Suppressor macrophage treated with lipopolysaccharide for 1 hour (primary cell): ENCODE measurements at places on chromosomes 6 and 20.

- DNase-seq, result no peak
These were observed 177.6 kb downstream of the JARID2 start for GRCh38 chr6:15423286-15423993.

- DNase-seq, result no peak
These were observed 171.8 kb upstream of the AKAP12 start for GRCh38 chr6:151067684-151068596.

DNA sequence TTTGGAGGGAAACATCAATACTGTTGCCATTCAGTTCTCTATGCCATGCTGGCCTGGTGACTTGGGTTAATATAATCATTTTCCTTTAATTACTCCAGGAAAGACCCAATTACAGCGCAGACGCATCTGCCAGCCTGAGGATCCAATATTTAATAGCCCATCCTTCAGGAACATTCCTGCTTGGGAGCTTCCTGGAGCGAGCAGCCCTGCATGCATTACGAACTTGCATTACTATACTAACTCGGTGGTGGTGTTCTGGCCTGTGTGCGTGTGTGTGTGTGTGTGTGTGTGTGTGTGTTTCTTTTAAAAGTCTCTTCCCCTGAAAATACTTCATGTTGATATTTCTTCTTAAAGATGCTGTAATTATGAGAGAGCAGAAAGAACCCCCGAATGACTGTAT is 26.5 kb downstream of the PMEPA1 start:
- no peak for DNase-seq

DNA sequence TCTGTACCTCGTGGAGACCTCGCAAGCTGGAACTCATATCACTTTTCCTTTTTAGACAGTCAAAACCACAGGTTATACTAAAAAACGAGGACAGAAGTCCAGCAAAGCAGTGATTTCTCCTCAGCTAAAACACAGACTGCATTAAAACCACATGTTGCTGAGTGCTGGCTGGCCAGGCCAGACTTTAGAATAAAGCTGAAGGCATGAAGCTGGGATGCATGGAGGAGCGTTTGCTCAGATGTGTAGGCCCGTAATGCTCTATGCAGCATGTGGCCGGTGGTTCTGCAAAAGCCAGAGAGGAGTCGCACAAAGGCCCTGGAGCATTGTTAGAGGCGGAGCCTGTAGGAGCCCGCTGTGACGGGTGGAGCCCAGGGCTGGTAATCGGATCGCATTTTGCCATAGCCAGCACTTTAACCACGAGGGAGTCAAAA is 83.6 kb downstream of the SMOC2 start:
- DNase-seq, result no peak

DNA sequence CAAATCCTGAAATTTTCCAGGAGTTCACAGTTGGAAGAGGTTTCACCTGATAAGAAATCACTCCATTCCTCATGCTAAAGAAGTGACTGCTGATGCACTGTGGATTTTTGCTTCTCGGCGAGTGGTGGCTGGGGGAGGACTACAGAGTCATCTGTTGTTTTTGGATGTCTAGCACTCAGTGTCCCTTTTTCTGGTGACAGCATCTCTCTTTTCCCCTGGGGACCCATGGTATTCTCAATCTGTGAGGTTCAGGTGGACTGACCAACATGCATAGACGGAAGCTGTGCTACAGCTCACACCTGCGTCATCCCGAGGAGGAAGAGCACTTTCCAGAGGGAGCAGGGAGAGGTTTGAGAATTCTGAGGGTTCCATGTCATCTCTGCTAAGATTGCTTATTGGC is 42.7 kb upstream of the ZNF831 start:
- DNase-seq, result no peak

DNA sequence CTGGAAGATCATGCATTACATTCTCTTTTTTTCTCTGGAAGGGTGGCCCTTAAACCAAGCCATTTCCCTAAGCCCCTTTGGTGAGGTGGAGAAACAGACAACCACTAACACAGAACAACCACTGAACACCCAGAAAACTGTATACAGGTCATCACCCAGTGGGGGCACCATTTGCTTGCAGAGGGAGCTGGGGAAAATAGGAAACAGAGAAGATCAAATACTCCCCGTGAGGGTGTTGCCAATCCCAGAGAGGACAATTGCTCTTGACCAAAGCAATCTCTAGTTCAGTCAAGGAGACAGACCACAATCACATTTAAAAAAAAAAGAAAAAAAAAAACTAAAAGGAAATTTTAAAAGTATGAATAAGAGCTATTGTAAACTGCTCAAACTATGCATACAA is 865 bp upstream of the DAAM2 start:
- DNase-seq, result no peak

- no peak for DNase-seq
These were observed 64.5 kb downstream of the BFSP1 start for GRCh38 chr20:17466641-17467040.

- DNase-seq, result no peak
These were observed 188.0 kb downstream of the ARHGAP18 start for GRCh38 chr6:129521946-129522345.

- no peak for DNase-seq
These were observed 4.0 kb upstream of the GJB7 start for GRCh38 chr6:87333033-87333432.

DNA sequence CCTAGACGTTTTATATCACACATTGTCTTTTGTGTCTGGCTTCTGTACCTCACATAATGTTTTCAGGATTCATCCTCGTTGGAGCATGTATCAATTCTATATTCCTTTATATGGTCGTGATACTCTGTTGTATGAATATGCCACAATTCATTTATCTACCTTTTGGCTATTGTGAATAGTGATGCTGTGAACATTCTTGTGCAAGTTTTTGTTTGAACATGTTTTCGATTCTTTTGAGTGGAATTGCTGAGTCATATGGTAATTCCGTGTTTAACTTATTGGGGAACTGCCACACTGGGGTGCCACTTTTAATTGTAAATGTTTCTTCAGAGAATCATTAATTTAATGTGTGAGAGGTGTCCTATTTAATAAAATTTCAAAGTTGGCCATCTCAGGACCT is 101.2 kb downstream of the SLC35B3 start:
- DNase-seq, result no peak

GRCh38 chr6:161649068-161649467 is 375.2 kb upstream of the AGPAT4 start:
- no peak for DNase-seq

DNA sequence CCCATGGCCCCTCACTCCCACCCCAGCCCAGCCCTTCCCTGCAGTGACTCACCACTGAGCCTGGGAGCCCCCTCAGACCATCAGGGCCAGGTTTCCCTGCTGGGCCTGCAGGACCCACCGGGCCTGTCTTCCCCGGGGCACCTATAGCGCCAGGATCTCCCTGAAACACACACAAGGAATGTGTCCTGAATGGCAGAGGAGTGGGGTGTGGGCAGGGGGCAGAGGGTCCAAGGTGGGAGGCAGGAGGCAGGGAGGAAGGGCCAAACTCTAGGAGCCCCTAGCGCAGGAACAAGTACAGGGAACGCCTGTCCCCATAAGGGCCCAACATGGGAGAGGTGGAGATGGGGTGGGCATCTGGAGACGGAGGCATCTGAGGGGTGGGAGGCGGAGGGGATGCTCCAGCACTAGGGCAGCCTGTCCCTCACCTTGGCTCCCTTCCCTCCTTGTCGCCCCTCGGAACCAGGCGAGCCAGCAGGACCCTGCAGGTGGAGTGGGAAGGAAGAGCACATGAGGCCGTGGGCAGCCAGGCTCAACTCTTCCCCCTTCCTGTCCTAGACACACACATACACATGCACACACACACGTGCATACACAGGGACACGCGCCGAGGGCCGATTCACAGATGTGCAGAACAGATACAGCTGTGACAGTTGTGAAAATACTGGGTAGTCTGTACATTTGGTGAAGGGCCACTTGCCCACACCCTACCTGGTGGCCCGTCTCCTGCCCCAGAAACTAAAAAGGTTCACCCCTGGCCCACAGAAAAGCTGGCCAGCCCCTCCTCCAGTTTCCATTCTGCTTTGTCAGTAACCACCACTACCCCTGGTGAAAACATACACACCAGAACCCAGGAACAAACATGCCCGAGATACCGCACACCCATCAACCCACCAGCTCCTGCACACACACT is 24.6 kb downstream of the COL11A2 start:
- no peak for DNase-seq

GRCh38 chr20:4717816-4718570 is 3.7 kb upstream of the PRND start:
- DNase-seq, result peak; percentile 46

- DNase-seq, result no peak
These were observed 46.6 kb downstream of the HDAC2 start for GRCh38 chr6:113924312-113924723.

DNA sequence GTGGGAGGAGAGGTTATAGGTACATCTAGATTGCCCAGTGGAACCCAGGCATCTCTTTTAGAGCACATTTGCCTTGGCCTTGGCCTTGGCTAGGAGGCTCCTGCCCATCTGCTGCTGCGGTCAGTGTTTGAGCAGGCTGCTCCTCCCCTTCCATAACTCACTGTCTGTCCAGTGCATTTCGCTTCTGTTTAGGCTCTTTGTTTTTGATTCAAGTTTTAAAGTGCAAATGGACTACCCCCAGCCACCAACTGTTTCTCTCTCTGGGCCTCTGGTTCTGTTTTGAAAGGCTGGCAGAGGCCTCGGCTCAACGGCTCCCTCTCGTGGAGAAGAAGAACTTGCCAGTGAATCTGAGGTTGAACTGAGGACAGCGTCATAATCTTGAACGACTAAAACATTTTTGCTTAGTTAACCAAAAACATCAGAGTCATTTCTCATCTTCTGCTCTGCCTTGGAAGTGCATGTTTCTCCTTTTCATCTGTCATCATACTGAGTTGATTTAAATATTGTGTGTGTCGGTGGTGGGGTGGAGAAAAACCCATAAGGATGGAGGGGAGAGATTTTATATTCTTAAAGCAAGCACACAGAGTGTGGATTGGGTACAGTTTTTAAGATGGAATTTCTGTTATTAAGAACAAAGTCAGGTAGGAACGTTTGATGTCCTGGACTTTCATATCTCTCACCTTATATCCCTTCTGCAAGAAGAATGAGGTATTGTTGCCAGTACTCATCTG is 171.4 kb downstream of the DTNBP1 start:
- DNase-seq, result peak; percentile 88

- DNase-seq, result peak; percentile 32
These were observed 21.5 kb downstream of the COL9A3 start for GRCh38 chr20:62838128-62838891.

GRCh38 chr20:33647603-33648395 is 14.3 kb upstream of the C20orf144 start:
- DNase-seq, result no peak

GRCh38 chr20:62161347-62161746 is 17.8 kb downstream of the SS18L1 start:
- no peak for DNase-seq

- DNase-seq, result no peak
These were observed 172.8 kb downstream of the CDH4 start for GRCh38 chr20:61424628-61425420.

GRCh38 chr6:158605266-158605878 is 39.2 kb downstream of the DYNLT1 start:
- DNase-seq, result peak; percentile 72

- no peak for DNase-seq
These were observed 57.1 kb downstream of the RWDD2A start for GRCh38 chr6:83250235-83250634.

DNA sequence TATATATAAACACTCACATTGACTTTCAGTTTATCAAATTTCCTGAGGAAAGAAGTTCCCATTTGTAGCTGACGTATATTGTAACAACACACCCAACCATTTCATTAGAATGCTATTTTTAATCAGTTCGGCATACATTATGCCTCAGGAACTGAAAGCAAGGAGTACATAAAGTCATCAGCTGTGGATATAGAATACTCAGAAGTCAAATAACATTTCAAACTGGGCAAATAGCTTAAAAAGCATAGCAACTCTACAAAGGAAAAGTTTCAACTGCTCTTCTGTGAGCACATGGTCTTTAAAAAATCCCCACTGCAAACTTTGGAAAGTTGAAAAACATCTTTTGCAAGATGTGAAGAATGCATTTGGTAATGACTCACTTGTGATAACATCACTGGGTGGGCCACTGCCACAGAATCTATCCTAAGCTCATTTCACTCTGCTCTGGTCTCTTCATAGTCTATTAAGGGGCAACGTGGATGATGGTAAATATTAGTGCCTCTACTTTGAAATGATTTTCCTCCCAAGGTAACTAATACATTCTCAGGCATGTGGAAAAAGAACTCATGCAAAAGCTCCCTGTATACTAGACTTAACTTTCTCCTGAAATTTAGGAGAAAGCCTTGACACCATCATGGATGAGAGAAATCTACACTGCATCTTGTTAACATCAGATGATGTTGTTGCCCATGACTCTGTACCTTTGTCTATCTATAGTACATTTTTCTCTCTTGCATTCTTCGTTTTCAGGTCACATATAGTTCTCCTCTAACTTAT is 49.2 kb downstream of the FYN start:
- DNase-seq, result peak; percentile 64

DNA sequence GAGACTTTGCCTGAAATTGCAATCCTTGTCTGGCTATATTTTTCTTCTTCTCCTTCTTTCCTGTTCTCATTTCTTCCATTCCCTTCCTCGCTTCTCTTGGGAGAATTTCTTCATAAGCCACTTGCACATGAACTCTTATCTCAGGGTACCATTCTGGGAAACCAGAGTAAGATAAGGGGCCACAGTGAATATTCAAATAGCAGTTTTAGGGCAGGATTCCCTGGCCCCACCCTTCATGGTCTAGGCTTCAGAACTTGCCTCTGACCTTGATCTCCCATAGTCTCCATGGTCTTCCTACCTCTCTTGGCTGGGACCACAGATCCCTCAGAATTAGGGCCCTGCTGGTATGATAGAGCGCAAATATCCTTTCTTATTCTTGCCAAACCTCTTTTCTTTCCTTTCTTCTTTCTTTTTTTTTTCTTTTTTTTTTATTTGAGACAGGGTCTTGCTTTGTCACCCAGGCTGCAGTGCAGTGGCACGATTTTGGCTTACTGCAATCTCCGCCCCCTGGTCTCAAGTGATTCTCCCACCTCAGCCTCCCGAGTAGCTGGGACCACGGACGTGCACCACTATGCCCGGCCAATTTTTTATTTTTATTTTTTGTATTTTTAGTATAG is 123.0 kb upstream of the CITED2 start:
- DNase-seq, result no peak

GRCh38 chr6:54267798-54268197 is 40.4 kb upstream of the TINAG start:
- DNase-seq, result peak; percentile 13

DNA sequence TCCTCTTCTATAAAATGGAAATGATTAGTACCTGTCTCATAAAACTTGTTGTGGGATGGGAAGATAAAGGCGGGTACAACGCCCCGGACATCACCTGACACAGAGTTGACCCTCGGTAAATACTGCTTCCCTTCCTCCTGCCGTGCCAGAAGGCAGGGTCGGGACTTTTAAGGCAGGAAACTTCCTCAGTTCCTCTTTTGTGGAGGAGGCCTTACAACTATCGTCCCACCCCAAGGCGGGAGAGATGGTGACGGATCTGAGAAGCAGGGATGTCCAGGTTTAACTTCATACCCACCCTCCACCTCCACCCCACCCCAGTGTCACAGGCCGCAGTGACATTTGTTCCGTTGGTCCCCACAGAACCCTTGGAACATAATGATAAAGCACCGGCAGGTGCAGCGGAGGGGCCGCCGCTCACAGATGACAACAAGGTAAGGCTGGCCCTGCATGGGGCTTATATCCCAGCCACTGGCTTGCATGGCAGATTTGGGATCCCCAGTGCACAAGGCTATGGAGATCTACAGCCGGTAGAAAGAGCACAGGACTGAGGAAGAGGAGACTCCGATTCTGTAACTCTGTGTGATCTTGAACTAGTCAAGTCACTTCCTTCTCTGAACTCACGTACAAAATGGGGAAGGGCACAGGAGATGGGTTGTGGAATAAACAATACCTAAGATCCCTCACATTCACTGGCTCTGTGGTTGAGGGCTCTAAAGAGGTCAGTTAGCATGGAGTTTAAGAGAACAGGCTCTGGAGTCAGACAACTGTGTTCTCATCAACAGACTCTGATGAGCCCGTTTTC is 764 bp downstream of the DNTTIP1 start:
- peak; percentile 79 for DNase-seq
